Ecto neural progenitor cell (in vitro differentiated cells): ENCODE measurements at places on chromosomes 11 and 22.
A peak's percentile ranks its signal among the peaks of the same experiment; 100 is the strongest.

DNA sequence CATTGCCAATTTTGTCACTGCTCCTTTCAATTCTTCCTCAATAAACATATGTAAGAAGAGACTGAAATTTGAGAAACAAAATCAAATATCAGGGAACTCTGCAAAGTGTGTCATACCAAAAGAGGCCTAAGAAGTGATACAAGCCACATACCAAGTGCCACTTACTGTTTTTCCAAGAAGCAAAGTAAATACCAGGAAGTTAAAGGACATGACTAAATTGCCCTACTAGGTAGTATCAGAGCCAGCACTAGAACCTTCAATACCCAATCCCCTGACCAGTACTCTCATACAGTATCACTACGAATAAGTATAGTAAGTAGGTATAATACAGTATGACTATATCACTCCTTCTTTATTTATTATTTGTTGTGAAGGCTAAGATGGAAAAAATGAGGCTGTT is 13.6 kb downstream of the MAML2 start:
- no peak for DNase-seq

GRCh38 chr11:101498891-101499290 is 84.9 kb downstream of the TRPC6 start:
- DNase-seq: no peak

DNA sequence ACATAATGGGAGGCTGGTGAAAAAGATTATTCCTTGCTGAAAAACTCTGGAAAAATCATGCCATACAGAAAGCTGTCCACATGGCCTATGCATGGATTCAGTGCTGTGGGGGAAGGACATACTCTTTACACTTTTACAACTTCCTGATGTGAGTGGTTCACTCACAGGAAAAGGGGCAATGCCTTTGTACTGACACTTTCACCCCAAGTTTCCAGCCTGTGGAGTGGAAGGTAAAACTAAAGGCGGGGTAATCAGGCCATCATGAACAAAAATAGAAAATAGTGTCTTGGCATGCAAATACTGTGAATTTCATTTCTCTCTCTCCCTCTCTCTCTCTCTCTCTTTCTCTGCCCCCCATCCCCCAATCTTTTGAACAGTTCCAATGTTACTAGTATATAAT is 281.8 kb downstream of the ETS1 start:
- DNase-seq: no peak

DNA sequence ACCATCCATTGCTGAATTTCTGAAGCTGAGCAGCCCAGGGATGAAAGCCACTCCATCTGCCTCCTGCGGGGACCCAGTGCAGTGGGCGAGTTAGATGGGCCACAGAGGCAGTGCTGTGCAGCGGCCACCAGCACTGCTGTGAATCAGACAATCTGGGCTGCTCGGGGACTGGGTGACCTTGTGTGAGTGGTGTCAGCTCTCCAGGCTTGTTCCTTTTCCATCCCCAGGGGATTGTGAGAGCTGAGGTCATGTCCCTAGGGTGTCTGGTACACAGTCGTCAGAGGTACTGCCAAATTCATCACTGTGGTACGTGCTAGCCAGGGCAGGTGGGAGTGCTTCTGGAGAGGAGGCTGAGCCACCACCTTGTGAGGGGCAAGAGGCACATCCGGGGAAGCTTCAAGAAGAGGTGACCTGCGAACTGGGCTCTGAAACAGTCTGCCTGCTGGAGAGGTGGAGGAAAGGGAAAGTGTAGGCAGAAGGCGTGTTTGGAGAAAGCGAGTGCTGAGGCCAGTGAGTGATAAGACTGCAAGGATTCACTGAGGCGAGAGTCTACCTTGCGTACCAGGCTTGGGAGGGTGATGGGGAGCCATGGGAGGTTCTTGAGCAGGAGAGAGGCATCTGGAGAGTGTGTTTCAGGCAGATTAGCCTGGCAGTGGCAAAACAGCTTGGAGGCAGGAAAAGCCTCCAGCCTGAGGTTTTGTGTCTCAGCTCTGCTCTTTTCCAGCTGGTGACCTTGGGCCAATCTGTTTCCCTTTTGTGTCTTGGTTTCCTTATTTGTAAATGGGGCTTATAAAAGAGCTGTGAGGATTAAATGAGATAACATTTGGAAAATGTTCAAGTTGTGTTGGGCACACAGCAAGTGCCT is 22.7 kb downstream of the CACNA1I start:
- DNase-seq: no peak

DNA sequence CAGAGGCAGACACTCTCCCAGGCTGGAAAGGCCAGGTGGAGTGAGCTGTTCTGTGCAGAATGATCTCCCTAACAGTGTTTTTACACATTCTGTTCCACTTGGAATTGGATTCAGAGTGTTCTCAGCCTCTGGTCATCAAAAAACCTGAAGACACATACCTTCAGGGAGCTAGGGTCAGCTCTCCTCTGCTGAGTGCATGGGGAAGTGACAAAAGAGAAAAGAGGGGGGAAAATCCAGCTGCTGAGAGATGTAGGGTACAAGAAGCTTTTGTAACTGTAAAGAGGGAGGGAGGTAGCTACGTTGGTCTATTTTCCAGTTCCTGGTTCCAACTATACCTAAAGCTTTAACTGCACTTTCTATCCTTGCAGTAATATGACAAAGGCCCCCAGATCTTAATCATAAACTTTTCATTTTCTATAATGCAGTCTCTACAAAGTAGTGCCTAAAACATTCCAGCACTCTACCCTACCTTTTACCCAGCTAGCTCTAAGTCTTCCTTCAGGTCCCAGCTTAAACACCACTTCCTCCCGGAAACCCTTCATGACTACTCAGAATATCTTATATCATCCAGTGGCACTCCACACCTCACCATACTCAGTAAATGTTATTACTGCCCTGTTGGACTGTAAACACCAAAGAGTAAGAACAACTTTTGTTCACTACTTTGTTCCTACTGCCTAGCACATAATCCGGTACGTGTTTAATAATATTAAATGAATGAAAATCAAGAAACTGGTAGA is 9.2 kb downstream of the MAPK1 start:
- DNase-seq: no peak

- peak; percentile 38 for DNase-seq
Observed at GRCh38 chr22:27386186-27386585, 415.4 kb downstream of the MN1 start.

DNA sequence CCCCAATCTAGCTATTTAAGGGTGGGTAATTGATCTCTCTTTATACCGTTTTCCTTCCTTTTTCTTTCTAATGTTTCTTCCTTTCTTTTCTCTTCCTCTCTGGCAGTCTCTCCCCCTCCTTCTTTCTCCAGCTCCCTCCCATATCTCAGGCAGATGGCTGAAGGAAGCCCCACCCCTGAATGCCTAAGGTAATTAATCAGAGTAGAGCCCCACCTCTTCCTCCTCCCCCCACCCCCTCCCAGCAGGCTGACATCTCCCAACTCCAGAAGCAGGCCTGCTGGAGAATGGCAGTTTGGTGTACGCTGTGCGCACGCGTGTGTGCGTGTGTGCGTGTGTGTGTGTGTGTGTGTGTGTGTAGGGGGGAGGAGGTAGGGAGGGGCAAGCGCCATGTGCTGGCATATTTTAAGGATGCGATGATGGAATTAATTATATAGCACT is 122.6 kb downstream of the APOL5 start:
- peak; percentile 90 for DNase-seq

DNA sequence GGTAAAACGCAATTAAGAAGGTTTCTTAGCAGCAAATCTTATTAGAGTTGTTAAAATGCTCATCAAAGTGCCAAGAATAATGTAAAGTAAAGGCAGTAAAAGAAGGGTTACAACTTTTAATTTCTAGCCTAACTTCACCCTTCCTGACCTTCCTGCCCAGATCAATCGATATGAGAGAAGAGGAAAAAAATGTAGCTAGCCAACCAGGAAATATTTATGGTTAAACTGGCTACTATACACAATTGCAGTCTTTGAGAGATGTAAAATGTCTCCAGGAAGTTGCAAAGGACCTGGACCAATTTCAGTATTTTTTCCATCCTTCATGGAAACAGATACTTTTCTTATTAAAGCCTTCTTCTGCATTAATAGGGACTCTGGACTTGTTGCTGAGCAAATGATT is 141.8 kb upstream of the CCDC90B start:
- DNase-seq: no peak

GRCh38 chr11:2789791-2790567 is 90.2 kb upstream of the KCNQ1OT1 start:
- DNase-seq: peak; percentile 35

- no peak for DNase-seq
Observed at GRCh38 chr11:14184028-14184940, 174.7 kb downstream of the RRAS2 start.

DNA sequence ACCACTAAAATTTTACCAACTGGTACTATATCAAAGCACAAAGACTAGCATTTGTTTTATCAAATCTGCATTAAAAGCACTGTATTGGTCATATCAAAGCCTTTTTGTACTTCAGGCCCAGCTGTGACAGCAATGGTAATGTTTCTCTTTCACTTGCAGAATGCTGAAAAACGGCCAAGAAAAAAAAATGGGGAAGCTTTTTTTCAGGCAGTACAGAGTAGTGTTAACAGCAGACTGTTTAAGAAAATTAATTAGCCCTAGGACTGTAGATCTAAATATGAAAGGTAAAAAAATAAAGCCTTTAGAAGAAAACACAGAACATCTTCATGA is 33.3 kb downstream of the DENND5A start:
- DNase-seq: no peak

GRCh38 chr11:28581286-28582242 is 473.4 kb downstream of the METTL15 start:
- DNase-seq: no peak

GRCh38 chr22:22768885-22769284 is 118.7 kb upstream of the IGLL5 start:
- peak; percentile 21 for DNase-seq

GRCh38 chr11:110527146-110527545 is 97.4 kb downstream of the FDX1 start:
- DNase-seq: no peak

DNA sequence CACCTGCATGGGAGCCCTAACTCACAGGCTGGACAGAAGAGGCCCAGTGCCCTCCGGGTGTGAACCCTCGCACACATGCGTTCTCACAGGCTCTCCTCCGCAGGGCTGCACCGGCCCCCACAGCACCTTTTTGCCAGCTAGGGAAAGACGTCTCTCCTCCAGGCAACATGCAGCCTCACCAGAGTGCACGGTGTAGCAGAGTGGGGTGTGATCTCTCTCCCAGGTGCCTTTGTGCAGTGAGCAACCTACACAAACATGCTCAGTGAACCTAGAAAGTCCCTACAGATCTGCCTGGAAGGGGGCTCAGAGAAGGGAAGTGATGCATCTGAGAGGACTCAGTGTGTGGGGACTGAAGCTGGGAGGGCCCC is 3.7 kb upstream of the CARNS1 start:
- no peak for DNase-seq
